Kidney (tissue), 22 donors: ENCODE measurements at places on chromosomes 4 and X. TPM values are rescaled to one million over a fixed set of nuclear protein-coding genes. Genes with fewer than 3 reads are reported as not detected.

The STK26 gene
- polyA plus RNA-seq: 2.4 TPM

GRCh38 chr4:80037864-80038263 is 35.2 kb downstream of the ANTXR2 start:
- H3K27me3 ChIP-seq: no peaks in the 10 kb centered on the region
- DNase-seq: no peak
- H3K27ac ChIP-seq: no peak overlapping the region

DNA sequence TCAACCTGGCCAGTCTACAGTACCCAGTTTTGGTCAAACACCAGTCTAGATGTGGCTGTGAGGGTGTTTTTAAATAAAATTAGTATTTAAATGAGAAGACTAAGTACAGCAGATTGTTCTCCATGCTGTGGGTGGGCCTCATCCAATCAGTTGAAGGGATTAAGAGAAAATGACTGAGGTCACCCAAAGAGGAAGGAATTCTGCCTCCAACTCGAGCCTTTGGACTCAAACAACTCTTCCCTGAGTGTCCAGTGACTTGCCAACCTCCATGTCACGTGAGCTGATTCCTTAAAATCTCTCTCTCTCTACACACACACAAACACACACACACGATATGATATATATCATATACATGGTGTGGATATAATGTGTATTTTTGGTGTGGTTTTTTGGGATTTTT is 10.0 kb downstream of the TREX2 start:
- H3K36me3 ChIP-seq: no peaks in the 10 kb centered on the region
- no peaks in the 10 kb centered on the region for H3K27me3 ChIP-seq
- H3K4me3 ChIP-seq: no peak overlapping the region
- DNase-seq: no peak

- H3K4me3 ChIP-seq: no peak overlapping the region
- peak; percentile 6 for DNase-seq
- H3K27me3 ChIP-seq: no peaks in the 10 kb centered on the region
- H3K27ac ChIP-seq: no peak overlapping the region
- H3K36me3 ChIP-seq: no peaks in the 10 kb centered on the region
These were observed 152.3 kb upstream of the ANXA10 start for GRCh38 chr4:167939863-167940616.

- no peaks in the 10 kb centered on the region for H3K4me1 ChIP-seq
- peaks cover 2% of the 10 kb centered on the region for H3K36me3 ChIP-seq
- DNase-seq: no peak
These were observed 7.5 kb downstream of the APEX2 start for GRCh38 chrX:55007656-55008055.

DNA sequence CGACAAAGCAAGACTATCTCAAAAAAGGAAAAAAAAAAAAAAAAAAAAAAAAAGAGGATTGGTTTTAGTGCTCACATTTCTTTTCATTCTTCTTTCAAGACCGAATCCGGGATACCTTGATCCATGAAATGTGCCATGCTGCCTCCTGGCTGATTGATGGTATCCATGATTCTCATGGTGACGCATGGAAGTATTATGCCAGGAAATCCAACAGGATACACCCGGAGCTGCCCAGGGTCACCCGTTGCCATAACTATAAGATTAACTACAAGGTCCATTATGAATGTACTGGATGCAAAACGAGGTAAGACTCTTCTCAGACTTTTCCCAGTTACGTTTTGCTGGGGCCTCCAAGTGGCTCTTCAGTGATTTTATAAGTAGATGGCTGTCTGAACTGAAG is 6.1 kb downstream of the CXCR3 start:
- no peak for DNase-seq
- no peaks in the 10 kb centered on the region for H3K27me3 ChIP-seq
- peaks cover 26% of the 10 kb centered on the region for H3K36me3 ChIP-seq
- no peak overlapping the region for H3K4me3 ChIP-seq
- H3K27ac ChIP-seq: no peak overlapping the region

DNA sequence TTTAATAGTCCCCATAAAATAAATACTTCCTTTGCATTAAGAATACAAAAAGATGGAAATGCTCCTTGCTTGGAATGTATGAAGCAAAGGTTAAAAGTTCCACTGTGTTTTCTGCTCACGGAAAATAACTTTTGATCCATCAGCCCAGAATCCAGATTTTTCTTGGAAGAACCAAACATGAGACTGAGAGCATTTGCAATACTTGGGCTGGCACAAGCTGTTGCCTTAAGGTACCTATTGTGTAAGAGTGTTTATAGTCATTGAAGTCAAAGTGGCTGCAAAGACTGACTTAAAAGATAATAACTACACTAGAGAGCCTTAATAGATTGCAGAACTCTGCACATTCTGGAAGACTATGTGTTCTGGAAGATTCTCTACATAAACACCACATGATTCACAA is 281.4 kb downstream of the RAB28 start:
- no peak overlapping the region for H3K4me3 ChIP-seq
- no peaks in the 10 kb centered on the region for H3K4me1 ChIP-seq
- H3K27ac ChIP-seq: no peak overlapping the region

DNA sequence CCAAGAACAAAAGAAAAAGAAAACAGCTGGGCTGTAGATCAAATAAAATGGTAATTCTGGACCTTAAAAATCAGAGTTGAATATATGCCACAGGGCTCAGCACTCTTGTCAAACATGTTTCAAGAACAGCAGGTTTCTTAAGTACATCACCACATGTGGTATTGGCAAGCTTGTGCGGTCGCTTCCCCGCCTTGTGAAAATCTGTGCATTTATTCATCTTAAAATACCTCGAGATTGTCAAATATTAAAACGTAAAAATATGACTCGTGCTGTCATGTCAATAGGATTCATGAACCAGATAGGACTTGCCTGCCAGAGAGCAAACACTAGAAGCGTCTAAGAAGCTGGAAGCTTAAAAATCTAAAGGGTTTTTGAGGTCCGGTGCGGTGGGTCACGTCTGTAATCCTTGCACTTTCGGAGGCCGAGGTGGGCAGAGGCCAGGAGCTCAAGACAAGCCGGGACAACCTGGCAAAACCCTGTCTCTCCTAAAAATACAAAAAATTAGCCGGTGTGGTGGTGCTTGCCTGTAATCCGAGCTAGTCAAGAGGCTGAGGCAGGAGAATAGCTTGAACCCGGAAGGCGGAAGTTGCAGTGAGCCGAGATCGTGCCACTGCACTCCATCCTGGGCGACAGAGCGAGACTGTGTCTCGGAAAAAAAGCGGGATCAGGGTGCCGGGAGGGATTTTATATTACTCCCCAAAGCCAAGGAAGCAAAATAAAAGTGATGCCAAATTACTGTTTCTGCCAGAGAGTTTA is 40.2 kb upstream of the TMEM154 start:
- no peaks in the 10 kb centered on the region for H3K4me1 ChIP-seq
- no peaks in the 10 kb centered on the region for H3K27me3 ChIP-seq
- no peak overlapping the region for H3K27ac ChIP-seq
- no peak overlapping the region for H3K4me3 ChIP-seq
- DNase-seq: no peak
- H3K36me3 ChIP-seq: no peaks in the 10 kb centered on the region

DNA sequence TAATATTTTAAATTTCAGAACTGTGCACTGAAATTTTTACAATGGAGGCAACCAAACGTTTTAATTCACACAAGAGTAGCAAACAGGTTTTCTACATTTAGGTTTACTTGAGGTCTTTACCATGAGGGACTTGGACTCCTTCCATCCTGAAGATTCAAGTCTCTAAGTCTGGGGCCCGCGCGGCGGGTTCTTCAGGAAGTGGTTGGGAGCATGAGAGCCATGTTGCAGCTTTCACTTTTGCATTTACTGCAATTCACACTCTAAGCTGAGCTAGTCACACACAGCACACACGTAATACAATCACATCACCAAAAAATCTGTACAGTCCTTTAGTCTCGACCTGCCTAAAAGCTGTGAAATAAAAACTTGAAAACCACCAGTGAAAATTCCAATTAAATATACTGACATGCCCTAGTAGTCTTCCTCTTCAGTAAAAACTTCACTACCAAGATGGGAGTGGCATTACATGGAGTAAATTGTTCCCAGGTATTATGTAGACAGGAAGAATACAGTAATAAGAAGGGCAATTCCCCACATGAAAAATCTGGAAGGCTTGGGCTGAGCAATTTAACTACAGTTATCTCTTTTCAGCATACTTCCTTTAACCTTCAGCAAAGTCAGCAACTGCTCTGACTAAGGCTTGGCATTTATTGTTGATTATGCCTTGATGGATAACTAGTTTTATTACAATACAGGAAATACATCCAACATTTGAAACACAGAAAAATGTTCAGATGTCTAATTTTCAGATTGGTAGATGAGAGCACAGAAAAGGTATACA is 571.1 kb upstream of the DIPK2B start:
- H3K27ac ChIP-seq: peak overlapping the region; percentile 55
- no peaks in the 10 kb centered on the region for H3K36me3 ChIP-seq
- no peaks in the 10 kb centered on the region for H3K27me3 ChIP-seq
- peaks cover 2% of the 10 kb centered on the region for H3K4me1 ChIP-seq

- no peaks in the 10 kb centered on the region for H3K27me3 ChIP-seq
- DNase-seq: no peak
- H3K4me3 ChIP-seq: no peak overlapping the region
- H3K27ac ChIP-seq: no peak overlapping the region
- no peaks in the 10 kb centered on the region for H3K4me1 ChIP-seq
These were observed 88.5 kb downstream of the LDB2 start for GRCh38 chr4:16809943-16810342.

DNA sequence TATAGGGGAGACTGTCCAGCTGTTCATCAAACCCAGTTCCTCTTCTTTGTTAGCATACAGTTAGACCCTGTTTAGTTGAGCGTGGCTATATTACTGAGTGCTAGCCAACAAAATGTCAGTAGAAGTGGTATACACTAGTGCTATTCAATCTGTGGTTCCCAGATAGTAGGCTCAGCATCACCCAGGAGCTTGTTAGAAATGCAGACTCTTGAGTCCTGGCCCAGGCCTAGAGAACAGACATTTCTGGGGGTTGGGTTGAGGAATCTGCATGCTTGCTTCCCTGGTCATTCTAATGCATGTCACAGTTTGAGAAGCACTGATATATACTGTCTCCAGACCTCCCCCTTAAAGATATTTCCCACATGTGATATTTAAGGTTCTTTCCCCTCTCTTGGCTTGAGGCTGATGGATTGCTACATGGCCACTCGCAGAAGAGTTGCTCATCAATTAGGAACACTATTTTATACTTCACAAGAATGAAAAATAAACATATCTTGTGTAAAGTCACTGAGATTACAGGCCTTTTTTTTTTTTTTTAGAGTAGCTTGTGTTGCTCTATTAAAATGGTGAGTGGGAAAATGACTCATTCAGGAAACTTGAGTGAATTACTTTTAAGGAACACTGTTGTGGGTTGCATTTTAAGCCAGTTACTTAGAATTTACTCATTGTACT is 289.0 kb downstream of the STIM2 start:
- no peak overlapping the region for H3K4me3 ChIP-seq
- H3K4me1 ChIP-seq: no peaks in the 10 kb centered on the region
- no peaks in the 10 kb centered on the region for H3K27me3 ChIP-seq
- H3K27ac ChIP-seq: no peak overlapping the region
- no peaks in the 10 kb centered on the region for H3K36me3 ChIP-seq
